Activated CD8-positive, alpha-beta memory T cell treated with anti-CD3 and anti-CD28 coated beads for 1 hour (primary cell): ENCODE measurements at places on chromosomes 3 and 15.

DNA sequence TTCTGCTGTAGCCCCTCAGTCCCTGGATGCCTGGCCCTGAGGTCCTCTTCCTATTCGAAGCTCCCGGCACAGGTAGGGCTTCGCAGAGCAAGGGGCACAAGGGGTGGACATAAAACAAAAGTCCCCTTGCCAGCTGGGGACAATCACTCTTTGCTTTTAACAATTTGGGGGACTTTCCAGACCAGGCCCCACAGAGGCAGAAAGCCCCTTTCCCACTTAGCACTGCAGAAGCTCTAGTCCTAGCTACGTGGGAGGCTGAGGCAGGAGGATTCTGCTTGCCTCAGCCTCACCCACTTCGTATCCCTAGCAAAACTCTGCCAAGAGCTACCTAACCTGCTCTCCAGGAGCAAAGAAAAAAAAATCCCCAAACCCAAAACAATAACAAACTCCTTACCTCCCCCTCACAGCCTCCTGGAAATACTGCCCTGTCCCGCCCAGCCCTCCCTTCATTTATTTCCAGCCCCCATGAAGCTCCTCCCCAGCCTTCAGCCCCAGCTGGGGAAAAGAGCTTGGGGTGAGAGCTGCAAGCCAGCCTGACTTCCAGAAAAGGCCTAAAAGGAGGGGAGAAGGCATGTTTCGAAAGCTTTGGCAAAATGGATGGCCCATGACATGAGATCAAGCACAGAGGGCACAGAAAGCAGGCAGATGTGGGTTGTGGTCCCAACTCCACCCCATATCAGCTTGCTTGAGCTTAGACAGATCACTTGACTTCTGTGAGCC is at the start of gene CIDEC:
Gene CIDEC, minus strand, starts transcription at position 424 of the 720 bp plus-strand sequence. CDS start 1,767 bp downstream, outside the sequence.
- no peak for DNase-seq

DNA sequence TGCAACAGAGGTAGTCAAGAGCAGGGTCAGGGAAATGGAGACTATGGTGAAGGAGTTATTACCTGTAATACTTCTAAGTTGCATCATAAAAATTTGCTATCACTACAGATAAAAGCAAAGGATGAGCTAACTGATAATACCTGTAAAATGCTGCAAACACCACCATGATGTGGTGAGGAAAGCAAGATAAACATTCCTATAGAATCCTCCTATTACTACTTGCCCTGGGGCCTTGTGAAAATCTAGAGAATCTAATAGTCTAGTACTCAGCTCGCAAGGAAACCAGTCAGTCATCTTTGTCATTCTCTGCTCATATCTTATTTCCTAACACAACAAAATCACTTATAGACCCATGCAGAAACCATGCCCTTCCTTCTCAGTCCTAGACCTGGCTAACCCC is 899.8 kb downstream of the FHIT start:
- no peak for DNase-seq

DNA sequence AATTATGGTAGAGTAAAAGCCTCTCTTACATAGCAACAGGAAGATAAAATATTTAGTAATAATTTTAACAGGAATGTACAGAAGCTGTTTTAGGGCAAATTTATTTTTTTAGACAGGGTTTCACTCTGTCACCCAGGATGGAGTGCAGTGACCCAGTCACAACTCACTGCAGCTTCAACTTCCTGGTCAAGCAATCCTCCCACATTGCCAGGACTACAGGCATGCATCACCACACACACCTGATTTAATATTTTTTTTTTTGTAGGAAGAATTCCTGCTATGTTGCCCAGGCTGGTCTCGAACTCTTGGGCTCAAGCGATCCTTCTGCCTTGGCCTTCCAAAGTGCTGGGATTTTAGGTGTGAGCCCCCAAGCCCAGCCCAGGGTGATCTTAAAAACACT is 61.1 kb downstream of the PCCB start:
- no peak for DNase-seq

DNA sequence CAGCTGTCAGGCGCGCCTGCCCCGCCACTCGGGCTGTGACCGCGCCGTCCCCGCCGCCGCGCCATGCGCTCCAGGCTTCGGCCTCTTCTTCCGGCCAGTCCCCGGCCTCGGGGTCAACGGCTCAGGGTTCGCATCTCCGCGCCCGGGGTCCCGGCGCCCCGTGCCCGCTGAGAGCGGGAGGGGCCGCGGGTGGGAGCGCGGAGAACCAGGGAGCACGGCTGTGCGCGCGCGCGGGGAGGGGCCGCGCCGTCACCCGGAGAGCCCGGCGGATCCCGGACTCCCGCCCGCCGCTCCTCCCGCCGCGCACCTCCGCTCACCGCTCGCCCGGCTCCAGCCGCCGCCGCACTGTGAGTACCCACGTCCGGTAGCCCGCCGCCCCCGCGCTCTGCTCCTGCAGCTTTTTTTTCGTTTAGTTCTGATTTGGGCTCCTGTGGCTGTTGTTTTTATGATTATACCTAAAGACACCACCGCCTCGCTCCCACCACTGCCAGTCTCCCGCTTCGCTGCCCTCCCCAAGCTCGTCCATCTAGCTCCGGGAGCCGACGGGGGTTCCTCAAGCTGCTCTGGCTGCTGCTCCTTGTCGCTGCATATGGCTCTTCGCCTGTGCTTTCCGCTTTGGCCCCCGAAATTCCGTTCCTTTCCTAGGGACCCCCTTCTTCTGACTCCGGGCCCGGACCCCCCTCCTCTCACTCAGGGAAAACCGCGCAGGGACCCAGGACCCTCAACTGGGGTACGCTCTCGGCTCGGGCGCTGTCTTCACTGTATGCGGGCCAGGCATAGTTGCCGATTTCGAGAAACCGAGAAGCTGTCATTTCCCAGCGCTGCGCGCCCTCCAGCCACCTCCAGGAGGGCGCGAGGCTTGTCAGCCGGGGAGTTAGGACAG is 1.8 kb upstream of the SKOR1 start:
- DNase-seq = no peak

DNA sequence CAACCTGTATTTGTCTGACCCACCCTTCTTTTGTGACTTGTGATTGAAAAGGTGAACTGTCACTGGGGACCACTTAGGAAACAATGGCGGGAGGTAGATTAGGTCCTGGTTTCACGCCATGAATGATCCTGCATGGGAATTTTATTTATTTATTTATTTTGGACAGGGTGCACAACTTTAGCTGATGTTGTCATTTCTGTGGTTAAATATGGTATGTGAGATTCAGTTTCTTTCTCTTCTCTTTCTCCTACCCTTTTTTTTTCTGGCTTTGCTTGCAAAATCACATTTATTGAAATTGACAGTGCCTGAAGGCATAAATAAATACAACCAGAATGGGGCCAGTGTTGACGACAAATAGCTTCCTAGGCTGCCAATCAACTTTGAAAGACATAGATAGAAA is 18.0 kb upstream of the HTR3E start:
- DNase-seq = no peak

- no peak for DNase-seq
These were observed 10.3 kb downstream of the TM2D3 start for GRCh38 chr15:101641894-101642293.
